ENCODE measurements at places on chromosomes 3 and 15. TPM values are rescaled to one million over a fixed set of nuclear protein-coding genes. Genes with fewer than 3 reads are reported as not detected.

Gene GHRL
- total RNA-seq: not detected

Gene DAZL
- not detected for total RNA-seq

Gene FANCD2OS
- not detected for total RNA-seq

Gene CPNE9
- total RNA-seq: not detected

Gene IQGAP1
- 195 TPM for total RNA-seq

GRCh38 chr3:49519916-49520385 lies 34.3 kb upstream of the BSN start:
- no peak for DNase-seq

- DNase-seq: no peak
Observed at GRCh38 chr3:184759666-184760200, 47.9 kb upstream of the MAGEF1 start.

GRCh38 chr15:47395076-47395475 lies 322.2 kb upstream of the SEMA6D start:
- DNase-seq: no peak

GRCh38 chr15:48617619-48618018 lies 27.9 kb downstream of the FBN1 start:
- DNase-seq: peak; percentile 62

DNA sequence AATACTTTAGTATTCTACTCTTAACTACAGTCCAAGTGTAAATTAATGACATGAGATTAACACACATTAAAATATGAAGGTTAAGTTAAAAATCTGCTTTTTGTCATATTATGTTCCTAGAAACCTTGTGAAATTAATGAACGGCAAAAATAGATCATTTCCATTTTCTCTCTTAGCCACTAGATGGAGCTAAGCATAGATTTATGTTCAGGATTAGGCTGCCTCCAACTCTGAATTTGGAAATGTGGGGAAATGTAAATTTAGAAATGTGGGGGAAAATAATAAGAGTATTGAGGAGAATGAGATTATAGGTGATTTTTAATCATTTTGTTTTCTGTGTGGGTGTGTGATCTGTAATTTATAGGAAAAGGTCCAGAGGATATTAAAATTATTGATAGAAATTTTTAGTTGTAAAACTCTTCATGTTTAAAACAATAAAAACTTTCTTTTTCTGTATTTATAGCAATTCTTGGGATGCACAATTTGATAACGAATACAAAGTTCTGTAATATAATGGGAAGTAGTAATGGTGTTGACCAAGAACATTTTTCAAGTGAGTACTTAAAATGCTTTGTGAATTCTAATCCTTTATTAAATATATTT lies 59.2 kb downstream of the TMOD3 start:
- no peak for DNase-seq

DNA sequence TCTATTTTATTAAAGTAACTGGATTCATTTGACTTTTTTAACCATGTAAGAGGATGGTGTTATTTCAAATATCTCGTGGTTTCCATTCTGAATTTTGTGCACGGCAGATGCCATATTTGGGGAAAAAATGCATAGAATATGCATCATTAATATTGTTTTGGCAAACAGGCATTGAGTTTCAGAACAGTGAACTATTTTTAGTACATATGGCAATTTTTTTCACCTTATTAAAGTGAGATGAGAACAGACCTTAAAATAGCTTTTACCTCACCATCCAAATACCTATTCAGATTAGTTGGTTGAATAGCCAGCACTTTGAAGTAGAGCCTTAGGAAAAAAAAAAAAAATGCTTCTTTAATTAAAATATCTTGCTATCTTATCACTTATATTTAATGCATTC lies 117.3 kb upstream of the FLNB start:
- no peak for DNase-seq

DNA sequence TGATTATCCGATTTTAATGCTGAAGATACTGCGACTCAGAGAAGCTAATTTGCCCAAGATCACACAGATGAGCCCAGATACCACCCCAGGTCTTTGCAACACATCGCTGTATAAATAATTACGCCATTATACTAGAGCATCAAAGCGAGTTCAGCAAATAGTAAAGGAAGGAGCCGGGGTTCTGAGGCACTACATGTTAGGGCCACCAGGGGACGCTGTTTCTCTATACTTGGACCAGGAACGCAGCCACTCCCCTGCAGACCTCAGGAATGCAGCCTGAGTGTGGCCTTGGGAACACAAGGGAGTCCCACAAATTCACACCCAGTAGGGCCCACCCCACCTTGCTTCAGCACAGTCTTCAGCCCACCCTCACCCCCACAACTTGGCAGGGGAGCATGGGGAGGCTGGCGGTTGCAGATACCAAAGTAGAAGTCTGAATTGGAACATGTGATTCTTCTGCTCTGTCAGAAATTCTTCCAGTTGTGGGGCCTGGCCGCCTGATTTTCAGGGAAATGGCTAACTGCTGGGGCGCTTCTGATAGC lies 57.8 kb upstream of the RYK start:
- DNase-seq: peak; percentile 88

DNA sequence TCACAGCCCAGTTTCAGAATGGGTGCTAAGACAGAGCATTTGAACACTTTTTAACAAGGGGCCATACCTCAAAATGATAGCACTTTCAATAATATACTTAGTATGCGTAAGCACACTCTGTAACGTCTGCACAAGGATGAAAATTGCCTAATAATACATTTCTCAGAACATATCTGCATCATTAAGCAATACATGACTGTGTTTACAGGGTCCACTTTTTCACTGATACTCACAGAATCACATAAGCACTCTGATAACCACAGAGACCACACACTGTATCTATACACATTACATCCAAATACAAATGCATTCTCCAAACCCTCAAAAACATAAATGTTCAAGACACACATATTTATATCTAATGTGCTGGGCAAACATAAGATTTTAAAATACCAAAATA lies 79.8 kb downstream of the NR1I2 start:
- no peak for DNase-seq

GRCh38 chr3:115843206-115843605 lies 219.9 kb downstream of the GAP43 start:
- no peak for DNase-seq

- no peak for DNase-seq
Observed at GRCh38 chr15:77528968-77529319, 103.8 kb downstream of the LINGO1 start.

DNA sequence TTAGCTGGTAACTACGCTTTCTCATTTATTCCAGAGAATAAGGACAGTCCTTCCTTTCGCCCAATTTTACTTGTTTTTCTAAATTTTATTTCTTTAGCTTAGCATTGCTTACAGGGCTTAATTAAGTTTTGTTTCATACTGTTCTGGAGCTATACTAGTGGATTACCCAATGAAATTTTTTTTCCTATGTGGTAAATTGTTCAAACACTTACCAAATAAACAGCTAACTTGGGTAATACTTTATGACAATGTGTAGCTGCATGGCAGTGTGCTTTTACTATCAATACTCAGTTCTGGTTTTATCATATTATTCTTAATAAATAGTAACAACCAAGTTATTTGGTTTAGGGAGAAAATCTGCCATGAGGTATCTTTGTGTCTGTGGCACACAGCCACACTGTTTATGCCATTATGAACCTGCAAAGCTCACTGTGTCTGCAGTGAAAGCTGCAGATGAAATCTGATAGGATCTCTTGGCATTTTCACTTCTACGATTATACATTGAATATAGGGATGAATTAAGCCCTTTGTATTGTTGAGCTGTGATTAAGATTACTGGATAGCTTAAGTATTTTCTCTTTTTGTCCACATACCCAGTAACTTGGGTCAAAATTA lies 37.2 kb downstream of the UBE2E2 start:
- no peak for DNase-seq

Measured in uterus (tissue), 4 donors.